CD4-positive, alpha-beta T cell treated with Interleukin-1 beta for 1 hour (primary cell): ENCODE measurements at places on chromosomes 11 and 22.
A peak's percentile ranks its signal among the peaks of the same experiment; 100 is the strongest.

GRCh38 chr11:59705294-59705693 lies 8.4 kb downstream of the OR10V1 start:
- no peak for DNase-seq

DNA sequence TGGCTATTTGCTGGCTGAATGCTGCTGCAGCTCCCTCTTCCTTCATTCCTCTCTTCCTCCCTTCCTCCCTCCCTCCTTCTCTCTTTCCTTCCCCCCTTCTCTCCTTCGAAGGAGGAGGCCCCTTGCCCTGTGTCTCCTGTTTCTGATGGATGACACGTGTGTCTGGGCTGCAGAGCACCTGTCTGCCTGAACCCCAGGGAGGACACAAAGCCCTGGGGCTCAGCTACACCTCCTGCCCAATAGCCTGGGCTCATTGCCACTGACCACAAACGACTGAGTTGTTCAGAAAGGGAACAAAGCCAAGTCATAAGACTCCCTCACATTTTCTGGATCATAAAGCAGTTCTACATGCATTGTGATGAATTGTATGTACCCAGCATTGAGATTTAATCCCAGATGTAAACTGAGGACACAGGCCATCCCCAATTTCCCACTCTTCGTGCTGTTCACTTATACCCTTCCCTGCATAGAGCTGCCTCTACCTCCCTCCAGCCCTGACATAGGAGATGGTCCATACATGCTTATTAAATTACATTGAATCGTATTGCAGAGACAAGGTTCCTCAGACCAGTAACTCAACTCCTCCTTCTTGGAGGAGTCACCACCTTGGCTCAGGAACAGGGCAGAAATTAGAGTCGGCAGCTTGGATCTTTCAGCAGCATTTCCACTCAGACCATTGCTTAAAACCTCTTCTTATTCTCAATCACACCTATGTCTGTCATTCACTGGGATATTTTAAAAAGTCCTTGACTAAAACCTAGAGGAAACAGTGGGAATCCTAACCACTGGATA lies 1.2 kb downstream of the CSRP3 start:
- DNase-seq, result no peak

GRCh38 chr22:30828187-30829155 lies 133.8 kb downstream of the OSBP2 start:
- no peak for DNase-seq

GRCh38 chr11:65435981-65436411 lies 13.4 kb downstream of the NEAT1 start:
- DNase-seq, result peak; percentile 19

GRCh38 chr22:38097557-38098409 lies 12.7 kb downstream of the BAIAP2L2 start:
- no peak for DNase-seq

DNA sequence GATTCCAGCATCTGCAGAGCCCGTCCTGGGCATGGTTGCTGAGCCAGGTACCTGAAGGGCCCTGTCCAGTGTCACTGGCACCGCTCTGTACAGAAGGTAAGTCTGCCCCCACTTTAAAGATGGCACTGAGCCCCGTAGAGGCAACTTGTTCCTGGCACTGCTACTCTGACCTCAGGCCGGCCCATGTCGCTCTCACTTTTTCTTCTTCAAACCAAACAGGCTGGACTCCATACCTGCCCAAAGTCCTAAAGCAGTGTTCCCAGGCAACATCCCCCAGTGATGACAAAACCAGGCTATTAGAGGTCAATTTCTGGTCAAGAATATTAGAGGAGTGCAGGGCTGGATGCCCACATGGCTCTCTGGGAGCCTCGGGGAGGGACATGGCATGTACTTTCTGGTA lies 46.6 kb upstream of the TTLL12 start:
- DNase-seq, result no peak

DNA sequence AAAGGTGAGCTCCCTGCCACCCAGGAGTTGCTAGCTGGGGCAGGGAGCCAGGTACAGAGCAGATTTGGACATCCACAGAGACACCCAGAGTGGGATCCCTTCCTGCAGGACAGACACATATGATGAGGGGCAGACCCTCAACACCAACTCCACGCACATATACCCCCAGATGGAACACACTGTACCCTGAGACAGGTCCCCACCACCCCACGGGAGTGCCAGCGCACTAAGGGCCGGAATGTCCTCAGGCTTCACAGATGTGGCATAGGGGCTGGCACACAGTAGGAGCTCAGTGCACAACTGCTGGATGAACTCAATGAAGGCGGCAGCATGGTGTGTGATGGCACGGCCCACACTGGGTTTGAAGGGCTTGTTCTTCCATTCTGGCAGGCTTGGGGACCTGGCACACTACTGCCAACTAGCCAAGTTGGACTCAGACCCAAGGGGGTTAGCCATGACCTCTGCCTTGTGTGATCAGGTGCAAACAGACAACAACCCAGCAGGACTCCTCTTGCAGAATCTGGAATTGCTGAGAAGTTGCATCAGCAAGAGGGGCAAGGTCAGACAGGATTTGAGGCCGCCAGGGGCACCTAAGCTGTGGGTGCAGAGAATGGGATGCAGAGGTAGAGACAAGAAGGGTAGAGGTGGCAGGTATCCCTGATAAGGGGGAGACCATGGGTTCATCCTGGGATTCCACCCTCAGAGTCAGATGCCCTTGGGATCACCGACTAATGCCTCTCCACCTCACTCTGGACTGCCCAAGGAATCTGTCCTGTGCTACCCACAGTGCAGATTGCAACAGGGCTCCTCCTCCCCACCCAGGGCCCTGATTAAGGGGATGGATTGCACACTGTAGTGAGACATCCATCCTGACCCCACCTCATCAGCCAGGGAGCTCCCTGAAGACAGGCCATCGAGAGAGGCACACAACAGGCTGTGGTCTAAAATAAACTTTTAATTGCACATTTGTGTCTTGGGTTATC lies 2.4 kb downstream of the C22orf15 start:
- no peak for DNase-seq

DNA sequence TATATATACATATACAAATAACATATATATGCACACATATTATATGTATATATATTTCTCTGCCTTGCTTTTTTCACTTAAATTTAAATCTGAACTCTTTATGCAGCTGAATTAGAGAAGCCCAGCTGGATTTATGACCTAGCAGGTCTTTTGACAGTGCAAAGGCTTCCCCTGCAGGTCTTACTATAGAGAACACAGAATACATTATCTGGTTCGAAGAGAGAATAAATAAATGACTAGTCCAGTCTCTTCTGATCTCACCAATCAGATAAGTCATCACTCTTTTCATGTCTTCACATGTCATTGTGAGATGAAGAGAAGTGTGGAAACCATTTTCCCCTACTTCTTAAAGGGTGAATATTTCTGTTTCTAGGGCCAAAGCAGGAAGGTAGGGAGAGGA lies 58.2 kb downstream of the OR10A6 start:
- DNase-seq, result no peak

DNA sequence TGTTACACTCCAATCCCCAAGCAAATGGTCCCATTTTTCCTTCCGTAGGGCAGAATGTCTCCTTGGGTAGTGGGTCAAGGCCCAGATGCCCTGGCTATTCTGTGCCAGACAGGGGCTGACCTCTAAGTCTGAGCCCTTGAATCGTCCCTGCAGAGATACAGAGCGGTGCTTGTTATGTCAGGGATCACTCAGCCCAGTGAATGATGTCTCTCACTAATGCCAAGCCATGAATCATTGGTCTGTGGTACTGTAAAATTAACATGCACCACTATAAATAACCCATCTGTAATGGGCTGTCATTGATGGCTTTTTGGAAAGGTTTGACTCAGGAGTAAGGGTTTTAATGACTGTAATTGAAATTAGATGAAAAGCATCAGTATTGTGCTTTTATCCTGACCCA lies 35.3 kb upstream of the KIRREL3 start:
- DNase-seq, result no peak

DNA sequence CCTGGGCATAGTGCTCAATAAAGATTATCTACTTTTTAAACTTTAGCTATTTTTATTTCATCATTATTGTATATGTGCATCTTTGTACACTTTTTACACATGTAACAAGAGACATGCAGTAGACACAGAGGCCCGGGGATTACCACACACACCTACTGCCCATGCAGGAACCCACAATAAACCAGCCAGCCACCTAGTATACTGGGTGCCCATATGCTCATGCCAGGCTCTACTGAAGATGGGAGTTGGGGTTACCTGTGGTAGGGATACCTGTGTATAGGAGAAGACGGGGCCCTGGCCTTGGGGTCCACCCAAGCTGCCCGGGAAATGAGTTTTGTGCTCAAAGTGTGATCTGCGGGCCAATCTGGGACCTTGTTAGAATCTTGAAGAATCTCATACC lies 31.2 kb upstream of the P2RY2 start:
- DNase-seq, result no peak

GRCh38 chr22:36287881-36288515 lies 35.1 kb downstream of the APOL1 start:
- no peak for DNase-seq

GRCh38 chr22:25362215-25362882 lies 142.9 kb downstream of the CRYBB2 start:
- DNase-seq, result peak; percentile 40

DNA sequence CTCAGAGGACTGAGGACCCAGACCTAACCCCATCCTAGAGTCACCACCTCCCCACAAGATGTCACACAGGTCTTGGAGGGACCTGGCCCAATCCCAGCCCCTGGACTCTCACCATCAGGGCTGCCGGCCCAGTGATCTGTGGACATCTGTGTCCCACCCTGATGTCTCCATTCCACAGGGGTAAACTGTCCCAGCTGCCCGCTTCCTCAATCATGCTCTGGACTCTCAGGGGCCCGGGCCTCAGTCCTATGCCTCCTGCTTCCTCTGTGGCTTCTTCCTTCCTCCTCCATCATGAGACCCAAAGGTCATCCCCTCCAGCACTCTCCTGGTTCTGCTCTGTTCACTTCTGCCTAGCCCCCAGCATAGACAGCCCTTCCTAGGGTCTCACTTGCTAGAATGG lies 32.2 kb downstream of the ARAP1 start:
- no peak for DNase-seq

DNA sequence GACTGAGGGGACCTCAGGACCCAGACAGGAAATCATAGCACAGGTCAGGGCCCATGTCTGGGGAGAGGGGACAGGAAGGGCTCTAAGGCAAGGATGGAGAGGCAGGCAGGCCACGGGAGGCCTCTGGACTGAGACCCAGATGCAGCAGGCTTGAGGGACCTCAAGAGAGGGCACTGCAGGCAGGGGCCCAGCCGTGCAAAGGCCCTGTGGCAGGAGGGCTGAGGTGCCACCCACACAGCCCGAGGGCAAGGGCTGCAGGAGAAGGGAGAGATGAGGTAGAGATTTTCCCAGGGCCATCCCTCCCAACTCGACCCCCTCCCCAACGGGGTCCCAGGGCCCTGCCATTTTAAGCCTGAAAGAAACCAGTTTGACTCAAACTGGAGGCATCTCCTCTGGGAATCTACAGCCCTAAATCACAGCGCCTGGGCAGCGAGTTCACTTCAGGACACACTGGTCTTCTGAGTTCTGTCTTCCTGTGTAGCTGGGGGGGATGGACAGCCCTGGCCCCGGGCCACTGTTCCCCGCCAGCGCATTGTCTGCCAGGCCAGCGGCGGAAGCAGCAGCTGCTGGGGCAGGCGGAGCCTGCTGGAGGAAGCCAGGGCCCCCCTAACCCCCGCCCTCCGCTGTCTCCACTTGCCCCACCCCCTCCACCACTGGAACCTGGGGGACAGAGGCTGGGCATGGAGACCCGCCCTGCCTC lies 20.3 kb upstream of the WNT7B start:
- DNase-seq, result peak; percentile 71

DNA sequence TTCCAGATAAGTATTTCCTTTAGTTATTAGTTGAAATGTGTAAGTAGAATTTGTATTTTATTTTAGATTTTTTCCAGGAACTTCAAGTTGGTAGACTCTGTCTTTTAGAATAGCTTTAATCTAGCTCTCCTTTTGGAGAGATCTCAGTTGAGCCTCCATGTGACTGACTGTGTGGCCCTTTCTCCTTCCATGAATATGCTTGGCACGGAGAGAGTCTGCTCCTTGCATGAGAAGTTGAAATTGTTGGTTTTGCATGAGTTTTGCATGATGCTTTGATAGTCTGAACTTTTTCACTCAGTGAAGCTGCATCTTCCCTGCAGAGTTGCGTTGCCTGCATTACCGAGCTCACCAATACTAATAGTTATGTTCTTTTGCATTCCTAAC lies 32.8 kb upstream of the CTTN start:
- DNase-seq, result no peak
